ENCODE measurements at places on chromosomes 1 and 21.

DNA sequence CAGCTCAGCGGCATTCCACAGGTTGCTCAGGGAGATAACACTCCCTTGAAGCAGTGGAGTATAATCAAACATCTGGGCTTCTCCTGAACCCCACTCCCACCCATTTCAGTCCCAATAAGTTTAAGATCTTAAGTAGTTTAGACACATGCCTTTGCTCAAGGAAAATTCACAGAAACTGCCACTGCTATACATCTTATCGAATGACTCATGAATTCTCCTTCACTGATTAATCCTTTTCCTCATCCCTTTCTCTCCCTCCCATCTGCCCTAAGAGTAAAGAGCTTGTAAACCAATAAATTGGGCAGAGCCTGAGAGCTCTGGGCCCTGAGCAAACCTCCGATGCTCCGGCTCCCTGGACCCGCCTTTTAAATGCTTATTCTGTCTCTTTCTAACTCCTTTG, 10.2 kb downstream of the VN1R5 start:
- DNase-seq: no peak

GRCh38 chr1:173507847-173508209, 30.7 kb downstream of the PRDX6 start:
- DNase-seq: no peak

DNA sequence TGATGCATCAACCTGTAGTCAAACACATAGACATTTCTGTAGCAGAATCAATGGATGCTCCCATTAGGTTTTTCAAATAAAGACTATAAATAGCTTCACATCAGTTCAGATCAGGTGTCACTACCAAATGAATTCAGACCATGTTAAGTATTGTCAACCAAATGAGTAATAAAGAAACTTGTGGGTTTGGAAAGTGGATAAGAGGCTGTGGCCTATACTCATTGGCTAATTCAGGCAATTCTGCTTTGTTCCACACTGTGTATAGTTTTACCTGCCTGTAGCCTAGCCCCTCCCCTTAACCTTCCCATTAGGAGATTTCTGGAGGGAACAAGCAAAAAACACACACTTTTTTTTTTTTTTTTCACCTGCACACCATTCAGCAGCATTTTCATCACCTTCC, 321.2 kb downstream of the HLX start:
- no peak for DNase-seq

- DNase-seq: no peak
Measured at GRCh38 chr21:38297871-38298270, 41.1 kb downstream of the KCNJ15 start.

- no peak for DNase-seq
Measured at GRCh38 chr1:228753287-228753686, 18.0 kb downstream of the RHOU start.

DNA sequence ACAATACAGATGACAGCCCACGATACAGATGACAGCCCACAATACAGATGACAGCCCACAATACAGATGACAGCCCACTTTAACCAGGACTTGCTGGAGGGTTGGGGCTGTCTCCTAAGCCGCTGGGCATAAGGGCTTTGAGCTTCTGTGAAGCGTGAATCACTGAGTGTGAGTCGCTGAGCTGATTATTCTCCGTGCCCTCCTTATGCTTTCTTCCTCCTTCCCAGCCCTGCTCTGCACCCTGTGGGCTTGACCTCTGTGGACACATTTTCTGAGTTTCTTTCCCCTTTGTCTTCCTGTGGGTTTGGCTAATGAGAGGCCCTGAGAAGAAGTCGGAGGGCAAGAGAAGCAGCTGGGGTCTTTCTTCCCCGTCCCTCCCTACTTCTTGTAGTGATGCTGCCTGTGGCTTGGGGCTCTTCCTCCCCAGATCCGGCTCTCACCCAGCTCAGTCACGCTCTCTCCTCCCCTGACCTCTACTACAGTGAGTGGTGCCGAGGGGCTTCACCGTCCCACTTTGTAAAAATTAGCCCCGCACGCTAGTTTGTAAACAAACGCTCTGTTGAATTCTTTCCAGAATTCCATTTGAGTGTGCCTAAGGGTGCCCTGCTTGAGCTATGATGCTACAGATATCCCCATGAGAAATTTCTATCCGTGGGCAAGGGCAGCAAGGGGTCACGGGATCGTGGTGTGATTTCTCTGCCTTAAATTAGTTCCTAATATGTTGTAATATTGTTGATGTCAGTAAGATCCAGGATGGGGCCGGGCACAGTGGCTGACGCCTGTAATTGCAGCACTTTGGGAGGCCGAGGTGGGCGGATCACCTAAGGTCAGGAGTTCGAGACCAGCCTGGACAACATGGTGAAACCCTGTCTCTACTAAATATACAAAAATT, 46.4 kb upstream of the SOD1 start:
- DNase-seq: no peak

GRCh38 chr1:67816095-67816475, 17.2 kb downstream of the GNG12 start:
- DNase-seq: no peak

GRCh38 chr1:6723621-6724428, 22.2 kb upstream of the DNAJC11 start:
- DNase-seq: no peak

DNA sequence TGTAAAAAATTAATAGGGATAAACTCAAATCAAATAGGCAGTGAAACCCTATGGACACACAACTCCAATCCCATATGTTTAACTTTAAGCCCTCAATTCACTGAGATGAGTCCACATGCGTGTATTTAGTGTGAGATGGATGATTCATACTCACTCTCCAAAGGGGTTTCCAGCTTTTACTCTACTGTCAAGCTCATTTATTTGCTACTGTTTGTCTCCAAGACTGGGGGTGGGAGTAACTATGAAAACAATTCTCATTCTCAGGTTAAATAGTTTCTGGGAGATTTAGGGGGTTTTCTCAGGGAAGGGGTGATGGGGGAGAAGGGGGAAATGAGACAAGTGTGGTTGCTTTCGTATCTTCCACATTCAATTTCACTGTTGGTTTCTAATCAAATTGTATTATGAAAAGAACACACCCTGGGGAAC, 2.7 kb downstream of the RAB29 start:
- DNase-seq: peak; percentile 17

- no peak for DNase-seq
Measured at GRCh38 chr1:63847308-63847910, 73.6 kb downstream of the ROR1 start.

GRCh38 chr1:242651817-242652216, 127.3 kb upstream of the PLD5 start:
- no peak for DNase-seq

DNA sequence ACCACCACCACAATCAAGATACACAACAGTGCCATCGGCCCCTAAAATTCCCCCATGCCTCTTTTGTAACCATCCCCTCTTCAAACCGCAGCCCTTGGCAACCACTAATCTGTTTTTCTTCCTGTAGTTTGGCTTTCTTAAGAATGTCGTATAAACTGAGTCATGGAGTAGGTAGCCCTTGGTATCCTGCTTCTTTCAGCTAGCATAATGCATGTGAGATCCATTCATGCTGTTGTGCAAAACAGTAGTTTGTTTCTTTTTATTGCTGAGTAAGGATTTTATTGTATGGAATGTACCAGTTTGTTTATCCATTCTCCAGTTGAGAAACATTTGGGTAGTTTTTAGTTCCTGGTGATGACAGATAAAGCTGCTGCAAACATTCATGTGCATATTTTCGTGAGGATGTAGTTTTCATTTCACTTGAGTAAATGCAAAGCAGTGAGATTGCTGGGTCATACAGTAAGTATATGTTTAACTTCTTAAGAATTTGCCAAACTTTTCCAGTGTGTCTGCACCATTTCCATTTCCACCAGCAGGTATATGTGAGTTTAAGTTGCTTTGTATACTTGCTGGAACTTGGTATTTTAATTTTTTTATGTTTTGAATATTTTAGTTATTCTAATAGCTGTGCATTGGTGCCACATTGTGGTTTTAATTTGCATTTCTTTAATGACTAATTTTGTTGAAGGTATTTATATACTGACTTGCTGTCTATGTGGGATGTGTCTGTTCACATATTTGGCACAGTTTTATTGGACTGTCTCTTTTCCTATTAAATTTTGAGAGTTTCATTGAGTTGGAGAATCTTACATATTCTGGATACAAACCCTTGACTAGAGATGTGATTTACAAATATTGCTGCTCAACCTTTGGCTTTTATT, 148.4 kb upstream of the MAP1LC3C start:
- no peak for DNase-seq

GRCh38 chr1:56508523-56508983, 70.8 kb downstream of the PLPP3 start:
- DNase-seq: no peak

- DNase-seq: no peak
Measured at GRCh38 chr1:152725261-152725660, 17.3 kb downstream of the LCE4A start.

GRCh38 chr1:41939194-41939593, 20.5 kb upstream of the HIVEP3 start:
- DNase-seq: no peak

DNA sequence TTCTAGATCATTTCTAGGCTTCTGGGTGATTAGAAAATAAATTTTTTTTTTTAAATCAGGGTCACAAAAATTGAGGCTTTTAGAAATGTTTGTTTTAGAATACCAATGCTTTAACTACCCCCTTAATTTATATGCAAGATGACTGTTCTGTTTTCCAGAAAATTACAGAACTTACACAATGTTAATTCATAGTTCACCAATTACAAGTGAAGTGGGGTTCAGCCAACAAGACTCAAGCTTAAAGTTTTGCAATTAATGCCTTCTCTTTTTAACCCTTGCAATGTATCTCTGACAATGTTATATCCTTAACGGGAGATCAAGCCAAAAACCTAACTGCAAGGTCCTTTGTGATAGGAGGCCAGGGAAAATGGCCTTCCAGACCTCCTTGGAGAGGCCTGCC, 5.6 kb downstream of the PRELP start:
- no peak for DNase-seq

DNA sequence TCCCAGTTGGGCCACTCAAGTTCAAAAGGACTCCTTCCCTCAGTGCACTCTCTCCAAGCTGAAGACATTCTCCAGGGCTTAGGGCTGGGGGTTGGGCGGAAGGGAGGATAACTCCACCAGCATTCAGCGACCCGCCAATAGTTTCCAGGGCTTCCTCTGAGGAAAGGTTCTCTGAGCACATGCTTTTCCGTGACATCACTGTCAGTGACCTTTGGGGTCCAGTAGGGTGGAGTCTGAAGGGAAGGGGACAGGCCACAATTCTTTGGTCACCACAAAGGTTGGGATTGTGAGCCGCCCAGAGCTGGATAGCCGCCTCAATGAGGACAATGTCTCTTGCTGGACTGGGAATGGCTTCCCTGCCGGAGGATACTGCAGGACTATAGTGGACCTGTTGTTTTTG, 22.8 kb upstream of the RXRG start:
- no peak for DNase-seq
